ENCODE measurements at places on chromosomes 2 and 18.

- DNase-seq, result no peak
Observed at GRCh38 chr2:69989441-69990105, 28.1 kb upstream of the ASPRV1 start.

GRCh38 chr2:168534926-168535325 is 78.9 kb downstream of the CERS6 start:
- DNase-seq, result no peak

DNA sequence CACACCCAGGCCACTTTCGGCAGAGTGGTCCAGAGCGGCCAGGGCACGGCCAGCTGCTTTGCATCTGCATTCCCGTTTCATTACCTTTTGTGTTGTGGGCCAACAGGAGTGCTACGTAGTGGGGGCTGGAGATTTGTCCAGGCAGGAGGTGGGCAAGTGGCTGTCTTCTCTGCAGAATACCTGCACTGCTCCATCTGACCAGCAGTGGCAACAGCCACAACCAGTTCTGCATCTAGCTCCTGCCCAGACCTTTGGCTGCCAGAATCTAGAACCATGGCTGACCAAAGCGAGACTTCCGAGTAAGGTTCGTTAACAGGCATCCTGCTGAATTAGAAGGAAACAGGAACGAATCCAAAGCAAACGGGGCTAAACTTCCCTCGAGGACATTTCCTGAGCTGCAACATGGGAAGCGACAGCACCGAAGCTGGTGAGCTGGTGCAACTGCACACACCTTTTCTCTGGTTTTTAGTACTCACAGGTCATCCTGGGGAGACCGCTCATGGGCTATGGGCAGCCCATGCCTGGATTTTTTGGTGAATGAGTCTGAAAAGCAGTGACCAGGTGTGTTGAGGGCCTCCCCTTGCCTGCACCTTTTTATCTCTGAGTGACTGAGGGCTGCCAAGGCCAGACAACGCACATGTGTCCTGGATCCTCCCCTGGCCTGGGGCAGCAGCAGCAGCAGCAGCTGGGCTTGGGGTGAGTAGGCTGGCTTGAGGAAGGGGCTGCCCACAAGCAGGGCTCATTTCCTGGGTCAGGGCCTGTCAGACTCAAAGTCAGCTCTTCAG is 10.5 kb downstream of the GDF7 start:
- DNase-seq, result no peak

DNA sequence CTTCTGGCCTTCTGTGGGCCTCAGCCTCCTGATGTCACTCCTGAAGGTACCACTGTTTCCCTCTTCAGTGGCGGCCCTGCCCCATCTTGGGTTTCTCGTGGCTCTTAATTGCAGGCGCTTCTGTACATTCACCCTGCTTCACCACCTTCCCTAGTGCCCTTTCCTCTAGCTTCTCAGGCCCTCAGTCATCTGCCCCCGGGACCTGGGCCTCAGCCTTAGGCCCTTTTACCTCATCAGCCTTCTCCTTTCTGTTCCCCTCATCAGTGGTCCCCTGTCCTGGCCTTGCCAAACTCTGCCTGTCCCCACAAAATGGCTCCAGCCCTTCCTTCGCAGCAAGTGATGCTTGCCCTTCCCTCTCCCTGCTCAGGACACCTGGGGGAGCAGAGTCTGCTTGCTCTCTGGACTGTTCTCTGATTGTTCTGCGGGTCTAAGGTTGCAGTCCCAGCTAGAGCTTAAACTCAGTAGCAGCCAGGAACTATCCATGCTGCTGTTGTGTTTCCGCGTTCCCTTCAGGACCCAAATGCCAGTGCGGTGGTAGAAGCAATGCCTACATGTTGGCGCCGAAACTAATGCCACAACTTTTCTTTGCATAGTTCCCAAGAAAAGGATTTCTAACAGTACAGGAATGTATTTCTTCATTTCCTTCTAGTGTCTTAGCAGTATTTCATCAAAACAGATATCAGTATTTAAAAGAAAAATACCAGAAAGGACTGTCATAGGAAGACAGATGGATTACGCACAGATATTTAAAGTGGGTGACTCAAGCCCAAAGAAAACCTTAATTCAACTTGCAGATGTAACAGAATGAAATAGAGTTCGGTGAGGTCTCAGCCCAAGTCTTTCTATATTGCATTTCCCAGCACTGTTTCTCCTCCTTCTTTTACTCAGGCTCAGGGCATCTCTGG is 7.5 kb downstream of the ASB1 start:
- DNase-seq, result peak; percentile 88

- no peak for DNase-seq
Observed at GRCh38 chr2:5145801-5146200, 546.4 kb upstream of the SOX11 start.

DNA sequence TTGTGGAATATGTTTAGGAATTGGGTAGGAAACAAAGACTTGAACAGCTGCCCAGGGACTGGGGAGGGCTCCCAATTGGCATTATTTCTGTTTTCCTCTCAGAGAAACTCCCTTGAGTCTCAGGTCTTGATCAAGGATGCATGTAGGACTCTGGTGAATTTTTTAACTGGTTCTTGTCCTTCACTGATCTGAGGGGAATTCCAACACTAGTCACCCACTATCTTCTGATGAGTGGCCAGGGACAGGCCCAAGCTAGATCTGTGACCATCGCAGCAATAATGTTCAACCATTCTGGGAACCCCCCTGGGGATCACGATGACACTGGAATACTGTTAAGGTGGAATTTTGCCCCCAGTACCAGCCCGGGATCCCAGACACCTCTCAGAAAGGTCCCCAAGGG is 132.0 kb downstream of the SH3BP4 start:
- no peak for DNase-seq

DNA sequence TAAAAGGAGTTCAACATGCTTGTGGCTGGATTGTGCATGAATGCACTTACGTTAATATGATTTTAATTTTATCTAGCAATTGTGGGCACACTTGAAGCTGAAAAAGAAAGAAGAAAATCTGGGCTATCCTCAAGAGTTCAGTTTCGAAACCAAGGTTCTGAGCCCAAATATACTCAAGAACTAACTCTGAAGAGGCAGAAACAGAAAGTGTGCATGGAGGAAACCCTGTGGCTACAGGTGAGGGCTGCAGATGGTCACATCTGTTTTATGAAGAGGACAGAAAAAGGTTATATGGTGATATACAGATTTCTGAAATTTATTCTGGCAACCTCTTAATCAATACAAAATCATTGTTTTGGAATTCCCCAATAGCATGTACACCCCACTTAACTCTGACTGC is 57.3 kb downstream of the ITGA6 start:
- DNase-seq, result no peak

DNA sequence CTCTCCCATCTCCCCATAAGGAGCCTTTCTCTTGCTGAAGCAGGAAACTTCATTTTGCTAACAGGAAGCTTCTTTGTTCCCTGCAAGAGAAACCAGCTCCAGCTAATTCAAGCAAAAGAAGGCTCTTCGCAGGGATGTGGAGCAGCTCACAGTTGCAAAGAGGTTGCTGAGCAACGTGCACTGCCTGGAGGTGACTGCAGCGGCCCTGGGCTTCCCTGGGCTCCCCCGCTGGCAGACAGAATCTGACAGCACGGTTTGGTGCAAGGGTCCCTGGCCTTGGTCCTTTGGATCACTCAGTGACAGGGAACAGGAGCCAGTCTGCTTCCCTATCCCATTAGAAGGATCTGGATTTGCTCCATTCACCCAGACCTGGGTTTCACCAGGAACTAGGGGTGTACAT is 25.8 kb downstream of the GPR55 start:
- no peak for DNase-seq

- DNase-seq, result peak; percentile 50
Observed at GRCh38 chr2:50953021-50953420, 78.9 kb downstream of the NRXN1 start.

DNA sequence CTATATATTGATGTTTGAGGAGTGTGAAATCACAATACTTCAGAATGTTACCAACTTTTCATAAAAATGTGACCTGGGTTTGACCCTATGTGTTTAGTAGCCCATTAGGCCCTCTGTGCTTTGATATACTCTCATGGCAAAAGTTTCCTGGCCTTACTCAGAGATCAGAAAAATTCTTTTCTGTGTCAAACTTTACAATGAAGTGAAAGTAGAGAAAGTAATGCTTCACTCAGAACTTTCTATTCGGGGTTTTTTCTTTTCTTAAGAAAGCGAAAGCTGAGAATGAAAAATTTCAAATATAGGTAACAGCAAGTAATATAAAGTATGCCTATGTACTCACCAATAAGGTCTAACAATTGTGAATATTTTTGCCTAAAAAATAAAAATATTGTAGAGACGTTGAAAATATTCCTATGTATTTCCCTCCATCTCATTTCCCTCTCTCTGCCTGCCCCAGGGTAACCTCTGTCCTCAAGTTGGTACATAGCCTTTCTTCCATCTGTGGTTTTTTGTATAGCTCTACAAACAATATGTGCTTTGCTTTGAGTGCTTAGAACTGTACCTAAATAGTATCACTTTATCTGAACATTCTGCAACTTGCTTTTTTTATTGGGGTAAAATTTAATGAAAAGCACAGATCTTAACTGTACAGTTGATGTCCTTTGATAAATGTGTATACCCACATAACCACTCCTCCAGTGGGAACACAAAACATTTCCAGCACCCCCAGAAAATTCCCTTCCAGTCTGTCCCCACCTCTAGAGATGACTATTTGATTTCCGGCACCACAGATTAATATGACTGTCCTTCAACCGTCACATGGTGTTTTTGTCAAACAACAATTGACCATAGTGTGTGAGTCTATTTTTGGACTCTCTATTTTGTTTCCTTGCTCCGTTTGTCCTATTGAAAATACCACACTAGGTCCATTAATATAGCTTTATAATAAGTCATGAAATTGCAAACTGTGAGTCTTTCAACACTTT is 10.3 kb upstream of the ACKR3 start:
- no peak for DNase-seq

- DNase-seq, result no peak
Observed at GRCh38 chr2:113274432-113274831, 4.3 kb downstream of the PAX8 start.

GRCh38 chr2:30981096-30981495 is 157.1 kb downstream of the GALNT14 start:
- DNase-seq, result peak; percentile 12

DNA sequence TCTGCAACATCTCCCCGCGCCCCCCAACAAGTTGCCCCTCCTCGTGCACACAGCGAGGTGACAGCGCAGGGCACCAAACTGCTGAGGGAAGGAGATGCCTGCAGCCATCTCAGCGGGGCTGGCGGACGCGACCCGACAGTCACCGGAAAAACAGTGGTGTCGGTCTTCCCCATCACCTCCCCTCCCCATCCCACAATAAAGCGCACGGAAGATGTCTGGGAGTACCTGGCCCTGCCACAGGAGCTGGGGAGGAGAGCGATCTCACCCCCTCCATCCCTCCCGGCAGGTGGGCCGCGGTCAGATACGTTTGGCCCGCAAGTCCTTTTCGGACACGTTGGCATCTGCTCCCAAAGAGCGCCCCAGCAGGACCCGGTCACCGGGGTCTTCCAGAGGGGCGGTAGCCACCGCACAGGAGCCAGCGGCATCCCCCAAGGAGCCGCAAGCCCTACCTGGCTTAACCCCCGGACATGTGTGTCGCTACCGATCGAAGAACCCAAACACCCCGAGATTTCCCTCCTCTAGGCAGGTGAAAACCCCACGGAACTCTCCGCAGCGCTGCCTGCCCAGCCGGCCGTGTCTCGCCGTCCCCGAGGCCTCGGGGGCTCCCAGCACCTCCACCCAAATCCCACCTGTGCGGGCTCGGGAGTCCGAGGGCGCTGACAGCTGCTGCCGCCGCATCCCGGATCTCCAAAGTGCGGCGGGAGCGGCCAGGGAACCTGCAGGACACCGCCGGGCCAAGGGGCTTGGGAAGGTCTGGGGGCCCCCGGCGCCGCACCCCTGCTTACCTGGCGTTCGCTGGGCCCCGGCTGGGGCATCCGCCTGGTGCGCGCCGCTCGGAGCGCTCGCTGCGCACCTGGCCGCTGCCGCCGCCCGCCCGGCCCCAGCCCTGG is 657 bp downstream of the ATP8B1 start:
- DNase-seq, result no peak

- no peak for DNase-seq
Observed at GRCh38 chr2:176149939-176150583, 1.3 kb upstream of the HOXD4 start.

DNA sequence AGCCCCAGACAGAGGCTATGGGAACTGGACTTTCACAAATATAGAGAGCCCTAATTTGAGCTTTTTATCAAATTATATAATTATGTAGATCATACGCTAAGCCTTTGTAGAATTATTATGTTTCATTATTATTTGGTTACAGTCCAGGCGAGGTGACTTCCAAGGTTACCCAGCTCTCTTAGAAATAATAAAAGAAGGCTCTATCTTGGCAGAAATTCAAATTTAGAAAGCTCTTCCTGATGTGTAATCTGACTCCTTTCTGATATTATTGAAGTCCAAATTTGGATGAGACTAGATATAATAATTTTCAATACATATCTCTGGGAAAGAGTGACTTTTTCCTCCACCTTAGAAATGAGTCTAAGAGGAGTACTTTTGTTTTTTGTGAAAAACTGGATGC is 4.8 kb upstream of the SLC38A11 start:
- no peak for DNase-seq

GRCh38 chr2:227450311-227450841 is 21.6 kb upstream of the AGFG1 start:
- no peak for DNase-seq

DNA sequence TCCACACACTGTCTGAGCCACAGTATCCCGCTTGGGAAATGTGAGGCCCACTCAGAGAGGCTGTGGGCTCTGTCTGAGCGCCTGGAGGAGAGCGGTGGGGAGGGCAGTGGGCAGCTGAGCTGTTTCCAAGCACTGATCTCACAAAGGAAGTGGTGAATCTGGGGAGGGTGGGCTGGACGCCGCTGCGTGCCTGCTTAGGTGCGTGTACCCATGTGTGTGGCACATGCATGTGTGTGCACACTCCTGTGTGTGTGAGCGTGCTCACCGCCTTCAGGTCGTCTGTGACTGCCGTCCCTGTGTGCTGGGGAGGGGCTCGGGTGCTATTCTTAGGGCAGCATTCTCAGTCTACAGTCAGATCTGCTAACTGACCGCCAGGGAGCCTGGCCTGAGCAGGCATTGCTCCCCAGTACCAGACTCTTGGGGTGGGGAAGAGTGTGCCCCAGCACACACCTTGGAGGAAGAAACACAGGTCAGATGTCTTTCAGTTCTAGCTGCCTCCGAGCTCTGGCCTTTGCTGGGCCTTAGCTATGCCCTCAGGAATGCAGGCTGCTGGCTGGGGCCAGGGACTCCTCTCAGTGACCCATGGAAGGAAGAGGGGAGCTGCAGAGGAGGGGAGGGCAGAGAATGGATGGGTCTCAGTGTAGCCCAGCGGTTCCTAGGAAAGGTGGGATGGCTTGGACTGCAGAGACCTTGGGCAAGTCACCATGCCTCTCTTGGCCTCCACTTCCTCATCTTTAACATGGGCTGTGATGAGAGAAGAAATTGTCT is 31.4 kb downstream of the KCNIP3 start:
- DNase-seq, result no peak
